Glutamatergic neuron (in vitro differentiated cells): ENCODE measurements at places on chromosomes 5 and 9. TPM values are rescaled to one million over a fixed set of nuclear protein-coding genes. Genes with fewer than 3 reads are reported as not detected.

ORM2 gene
- not detected for total RNA-seq

CARD9 gene
- total RNA-seq = 4.1 TPM

GRCh38 chr5:178388386-178389025 is 155.9 kb upstream of the PHYKPL start:
- H3K27ac ChIP-seq = no peak overlapping the region
- H3K4me1 ChIP-seq = peaks cover 44% of the 10 kb centered on the region
- no peak overlapping the region for H3K4me3 ChIP-seq
- DNase-seq = no peak
- peaks cover 9% of the 10 kb centered on the region for H3K27me3 ChIP-seq

- peaks cover 14% of the 10 kb centered on the region for H3K4me1 ChIP-seq
- H3K4me3 ChIP-seq = no peak overlapping the region
- no peak overlapping the region for H3K27ac ChIP-seq
- peaks cover 4% of the 10 kb centered on the region for H3K36me3 ChIP-seq
- DNase-seq = no peak
- peaks cover 5% of the 10 kb centered on the region for H3K27me3 ChIP-seq
Measured at GRCh38 chr5:10577371-10578292, 13.8 kb downstream of the ANKRD33B start.

GRCh38 chr5:102664616-102665335 is 90.3 kb upstream of the PAM start:
- DNase-seq = no peak
- H3K27me3 ChIP-seq = no peaks in the 10 kb centered on the region
- no peak overlapping the region for H3K4me3 ChIP-seq

- H3K36me3 ChIP-seq = no peaks in the 10 kb centered on the region
- peaks cover 16% of the 10 kb centered on the region for H3K27me3 ChIP-seq
- H3K4me3 ChIP-seq = no peak overlapping the region
- peaks cover 43% of the 10 kb centered on the region for H3K4me1 ChIP-seq
- H3K27ac ChIP-seq = no peak overlapping the region
Measured at GRCh38 chr9:130188860-130189481, 16.8 kb downstream of the NCS1 start.

- H3K4me3 ChIP-seq = no peak overlapping the region
- no peak for DNase-seq
- H3K36me3 ChIP-seq = no peaks in the 10 kb centered on the region
- peaks cover 13% of the 10 kb centered on the region for H3K4me1 ChIP-seq
Measured at GRCh38 chr5:44875661-44876605, 67.2 kb downstream of the MRPS30 start.

DNA sequence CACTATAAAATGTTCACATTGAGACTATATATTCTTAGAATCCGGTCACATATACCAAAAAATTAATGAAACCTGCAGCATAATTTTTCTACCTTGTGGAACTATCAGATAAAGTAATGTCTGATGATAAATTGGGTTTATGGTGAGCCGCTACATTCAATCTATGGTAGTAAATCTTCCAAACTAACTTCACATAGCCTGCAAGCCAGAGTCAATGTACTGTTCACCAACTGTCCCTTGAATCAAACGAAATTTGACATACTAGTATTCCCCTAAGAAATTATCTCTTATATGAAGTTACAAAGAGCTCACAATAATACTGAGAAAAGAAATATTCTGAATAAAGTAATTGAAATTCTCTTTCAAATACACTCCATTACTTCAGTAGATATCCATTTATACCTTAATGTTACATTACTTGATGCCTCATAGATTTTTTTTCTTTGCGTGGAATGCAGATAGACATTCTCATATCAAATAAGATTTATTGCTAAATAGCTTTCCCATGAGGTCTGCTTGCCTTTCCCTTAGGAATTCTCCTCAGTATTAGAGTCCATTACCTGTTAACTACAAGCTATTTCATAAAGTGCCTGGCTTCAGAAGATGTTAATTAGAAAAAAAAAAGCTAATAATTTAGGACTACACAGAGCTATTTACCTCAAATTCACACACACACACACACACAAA is 169.5 kb downstream of the PTPRD start:
- H3K36me3 ChIP-seq = no peaks in the 10 kb centered on the region
- no peak overlapping the region for H3K4me3 ChIP-seq
- no peak for DNase-seq
- peaks cover 7% of the 10 kb centered on the region for H3K4me1 ChIP-seq

DNA sequence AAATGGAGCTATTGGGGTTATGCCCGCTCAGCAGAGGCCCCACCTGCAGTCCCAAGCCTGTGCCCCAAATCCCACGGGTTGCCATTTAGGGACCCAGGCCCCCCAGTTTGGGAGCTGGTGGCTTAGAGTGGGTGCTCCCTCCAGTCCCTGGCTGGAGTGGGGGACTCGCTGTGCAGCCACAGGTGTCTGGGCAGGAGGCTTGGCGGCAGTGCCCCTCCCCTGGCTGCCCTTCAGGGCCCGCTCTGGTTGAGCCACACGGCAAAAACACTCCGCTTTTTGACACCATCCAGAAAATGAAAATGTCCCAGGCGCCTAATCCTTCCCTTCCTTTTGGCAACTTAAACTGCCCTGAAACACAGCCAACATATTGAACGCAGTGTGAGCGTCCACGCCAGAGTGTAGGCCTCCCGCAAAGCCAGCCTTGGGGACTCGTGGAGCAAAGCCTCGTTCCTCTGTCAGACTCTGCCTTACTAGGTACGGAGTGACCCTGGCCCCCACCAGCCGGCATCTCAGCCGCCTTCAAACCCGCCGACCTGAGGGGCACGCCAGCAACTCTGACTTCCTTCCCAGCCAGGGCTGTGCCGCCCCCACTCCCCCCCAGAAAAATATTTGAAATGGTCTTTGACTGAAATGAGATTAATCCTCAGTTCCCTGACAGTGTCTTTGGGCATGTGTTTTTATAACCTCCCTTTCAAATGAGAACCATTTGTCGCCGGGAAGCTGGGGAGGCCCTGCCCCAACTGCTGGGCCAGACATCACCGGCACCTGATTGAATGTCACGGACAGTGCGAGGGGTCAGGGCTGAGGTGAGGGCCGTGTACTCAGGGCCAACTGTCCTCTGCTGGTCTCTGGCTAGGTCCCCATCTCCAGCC is 98.5 kb upstream of the LMX1B start:
- DNase-seq = no peak
- H3K36me3 ChIP-seq = no peaks in the 10 kb centered on the region
- H3K27me3 ChIP-seq = peaks cover 6% of the 10 kb centered on the region
- H3K4me1 ChIP-seq = peaks cover 23% of the 10 kb centered on the region
- no peak overlapping the region for H3K27ac ChIP-seq

- DNase-seq = no peak
- H3K27me3 ChIP-seq = no peaks in the 10 kb centered on the region
- no peaks in the 10 kb centered on the region for H3K36me3 ChIP-seq
- H3K27ac ChIP-seq = no peak overlapping the region
- H3K4me3 ChIP-seq = no peak overlapping the region
Measured at GRCh38 chr9:111874500-111874899, 22.1 kb upstream of the UGCG start.

GRCh38 chr9:88984543-88984883 is 6.8 kb upstream of the S1PR3 start:
- H3K27ac ChIP-seq = no peak overlapping the region
- DNase-seq = no peak
- H3K4me3 ChIP-seq = no peak overlapping the region
- H3K4me1 ChIP-seq = no peaks in the 10 kb centered on the region

GRCh38 chr9:37053684-37054362 is 19.8 kb upstream of the PAX5 start:
- H3K27me3 ChIP-seq = peaks cover 4% of the 10 kb centered on the region
- H3K36me3 ChIP-seq = no peaks in the 10 kb centered on the region
- no peak overlapping the region for H3K4me3 ChIP-seq
- no peak overlapping the region for H3K27ac ChIP-seq

GRCh38 chr9:675697-676370 is 165.7 kb upstream of the DMRT1 start:
- H3K4me1 ChIP-seq = peaks cover 8% of the 10 kb centered on the region
- no peaks in the 10 kb centered on the region for H3K36me3 ChIP-seq
- no peaks in the 10 kb centered on the region for H3K27me3 ChIP-seq
- DNase-seq = no peak
- no peak overlapping the region for H3K4me3 ChIP-seq

- no peak overlapping the region for H3K4me3 ChIP-seq
Measured at GRCh38 chr5:177432839-177433657, 6.6 kb downstream of the GRK6 start.

GRCh38 chr9:80242022-80242421 is 670.3 kb downstream of the TLE4 start:
- no peak overlapping the region for H3K27ac ChIP-seq
- DNase-seq = no peak
- H3K36me3 ChIP-seq = peaks cover 4% of the 10 kb centered on the region
- H3K4me1 ChIP-seq = no peaks in the 10 kb centered on the region

DNA sequence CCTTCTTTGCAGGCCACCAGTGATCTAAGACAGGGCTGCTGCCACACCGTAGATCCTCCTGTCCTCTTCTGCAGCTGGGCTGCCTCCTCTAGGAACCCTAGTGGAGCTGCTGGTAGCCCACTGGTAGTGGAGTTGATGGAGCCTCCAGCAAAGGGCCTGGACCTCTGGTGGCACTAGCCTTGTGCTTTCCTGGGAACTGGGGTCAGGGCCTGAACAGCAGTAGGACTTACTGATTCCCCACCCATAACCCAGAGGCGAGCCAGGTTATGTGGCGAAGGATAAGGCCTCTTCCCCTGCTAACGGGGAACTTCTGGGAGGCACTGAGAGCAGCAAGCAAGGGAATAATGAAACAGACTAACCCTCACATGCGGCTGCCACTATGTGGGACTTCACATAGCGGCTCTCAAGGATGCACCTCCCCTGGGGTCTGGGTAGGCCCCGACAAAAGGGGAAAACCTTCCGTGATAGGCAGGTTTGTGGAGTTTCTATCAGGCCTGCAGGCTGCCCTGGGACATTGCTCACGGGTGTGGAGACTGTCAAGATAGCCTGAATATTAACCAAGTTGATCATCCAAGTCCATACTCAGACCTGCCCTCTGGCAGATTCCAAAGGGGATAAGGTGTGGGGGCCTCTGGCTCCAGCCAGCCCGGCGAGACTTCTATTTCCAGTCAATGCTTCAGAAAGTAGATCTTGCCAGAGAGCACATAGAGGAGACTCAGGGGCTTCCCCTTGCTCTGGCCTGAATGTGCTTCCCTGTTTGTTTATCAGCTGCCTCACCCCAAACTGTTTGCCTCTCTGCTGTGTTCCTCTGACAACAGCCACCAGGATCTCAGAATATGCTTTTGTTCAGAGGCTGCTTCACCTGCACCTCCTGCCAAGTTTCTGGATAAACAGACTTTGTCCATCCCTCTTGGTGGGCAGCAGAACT is 7.4 kb downstream of the SLC22A4 start:
- no peak overlapping the region for H3K4me3 ChIP-seq
- no peak overlapping the region for H3K27ac ChIP-seq
- H3K4me1 ChIP-seq = peaks cover 4% of the 10 kb centered on the region
- peaks cover 2% of the 10 kb centered on the region for H3K27me3 ChIP-seq
- no peak for DNase-seq

DNA sequence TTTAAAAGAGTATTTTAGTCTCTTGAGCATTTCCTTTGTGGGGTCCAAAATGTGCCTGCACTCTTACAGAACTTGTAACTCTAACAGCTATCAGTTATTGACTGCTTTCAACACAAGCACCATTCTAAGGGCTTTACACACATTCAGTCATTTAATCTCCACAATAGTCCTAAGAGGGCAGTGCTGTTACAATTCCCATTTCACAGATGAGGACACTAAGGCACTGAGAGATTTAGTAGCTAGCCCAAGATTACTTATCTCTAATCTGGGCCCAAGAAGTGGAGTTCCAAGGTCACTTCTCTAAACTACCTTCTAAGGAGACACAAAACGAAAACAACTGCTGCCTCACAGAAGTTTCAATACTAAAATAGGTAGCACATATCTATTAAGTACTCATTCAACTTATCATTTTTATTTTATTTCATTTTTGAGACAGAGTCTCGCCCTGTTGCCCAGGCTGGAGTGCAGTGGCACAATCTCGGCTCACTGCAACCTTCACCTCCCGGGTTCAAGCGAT is 275.2 kb downstream of the CWC27 start:
- DNase-seq = no peak
- H3K27me3 ChIP-seq = peaks cover 2% of the 10 kb centered on the region

- no peaks in the 10 kb centered on the region for H3K4me1 ChIP-seq
- no peak overlapping the region for H3K27ac ChIP-seq
- H3K36me3 ChIP-seq = peaks cover 6% of the 10 kb centered on the region
- H3K4me3 ChIP-seq = no peak overlapping the region
- DNase-seq = no peak
Measured at GRCh38 chr9:71146511-71146910, 25.1 kb upstream of the TRPM3 start.

DNA sequence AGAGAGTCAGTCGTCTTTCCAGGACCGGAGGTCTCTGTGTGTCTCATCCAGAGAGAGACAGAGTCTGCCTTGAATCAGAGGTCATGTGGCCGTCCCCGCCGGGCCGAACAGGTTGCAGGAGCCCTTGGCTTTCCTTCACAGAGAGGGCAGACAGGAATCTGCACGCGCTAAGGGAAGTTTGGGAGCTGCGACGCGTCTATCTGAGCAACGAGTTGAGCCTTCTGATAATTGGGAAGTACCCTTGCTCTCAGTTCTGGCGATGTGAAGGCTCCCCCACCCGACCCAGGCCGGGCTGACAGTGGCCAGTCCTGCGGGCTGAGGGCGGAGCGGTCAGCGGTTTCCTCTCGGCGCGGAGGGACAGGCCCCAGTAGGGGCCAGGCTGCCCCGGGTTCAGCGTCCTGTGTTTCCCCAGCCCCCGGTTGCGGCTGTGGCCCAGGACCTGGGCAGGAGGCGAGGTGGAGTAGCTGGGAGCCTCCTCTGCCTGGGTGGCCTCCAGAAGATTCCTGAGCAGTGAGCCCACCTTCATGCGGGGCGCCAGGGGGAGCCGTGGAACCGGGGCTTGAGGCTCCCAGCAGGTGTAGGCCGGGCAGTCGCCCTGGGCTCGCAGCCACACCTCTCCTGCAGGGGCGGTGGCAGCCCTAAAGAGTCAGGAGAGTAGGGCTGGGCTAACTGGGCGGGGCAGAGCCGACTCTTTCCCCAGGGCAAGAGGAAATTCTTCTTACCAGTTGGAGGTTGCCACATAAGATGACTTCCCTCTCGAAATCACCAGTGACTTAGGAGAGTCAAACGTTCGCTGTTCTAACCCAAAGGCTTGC is 13.9 kb downstream of the NR2F1 start:
- peak; percentile 25 for DNase-seq
- H3K36me3 ChIP-seq = no peaks in the 10 kb centered on the region

DNA sequence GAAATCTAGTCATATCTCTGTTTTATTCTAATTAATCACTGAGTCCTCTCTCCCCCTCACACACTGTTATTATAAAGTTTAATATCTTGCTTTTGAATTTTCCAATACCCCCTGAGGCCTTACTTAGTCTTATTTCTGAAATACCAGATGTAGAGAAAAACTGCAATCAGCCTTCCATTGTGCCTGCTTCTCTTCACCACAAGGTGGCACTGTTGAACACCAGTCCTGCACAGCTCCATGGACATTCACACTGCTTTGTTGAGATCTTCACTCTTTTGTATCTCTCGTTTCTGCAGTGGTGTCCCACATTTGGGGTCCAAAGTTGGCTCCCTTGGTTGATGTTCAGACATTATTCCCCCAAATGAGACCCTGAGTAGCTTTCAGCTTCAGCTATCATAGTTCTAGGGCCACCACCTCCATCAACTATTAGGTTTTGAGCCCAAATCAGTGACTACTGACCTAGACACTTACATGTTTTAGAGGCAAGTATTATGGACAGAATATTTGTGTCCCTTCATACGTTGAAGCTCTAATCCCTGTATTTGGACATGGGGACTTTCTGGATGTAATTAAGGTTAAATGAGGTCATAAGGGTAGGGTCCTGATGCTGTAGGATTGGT is 24.3 kb downstream of the BOD1 start:
- DNase-seq = no peak
- peaks cover 36% of the 10 kb centered on the region for H3K36me3 ChIP-seq
- no peak overlapping the region for H3K4me3 ChIP-seq
- no peaks in the 10 kb centered on the region for H3K4me1 ChIP-seq
- no peak overlapping the region for H3K27ac ChIP-seq
